ENCODE measurements at places on chromosomes 12 and 14.

- DNase-seq, result no peak
Measured at GRCh38 chr12:31586728-31587127, 4.2 kb downstream of the DENND5B start.

GRCh38 chr14:37083599-37083998 lies 88.8 kb downstream of the SLC25A21 start:
- no peak for DNase-seq

GRCh38 chr12:6868211-6869048 lies 1.1 kb downstream of the TPI1 start:
- DNase-seq, result no peak

DNA sequence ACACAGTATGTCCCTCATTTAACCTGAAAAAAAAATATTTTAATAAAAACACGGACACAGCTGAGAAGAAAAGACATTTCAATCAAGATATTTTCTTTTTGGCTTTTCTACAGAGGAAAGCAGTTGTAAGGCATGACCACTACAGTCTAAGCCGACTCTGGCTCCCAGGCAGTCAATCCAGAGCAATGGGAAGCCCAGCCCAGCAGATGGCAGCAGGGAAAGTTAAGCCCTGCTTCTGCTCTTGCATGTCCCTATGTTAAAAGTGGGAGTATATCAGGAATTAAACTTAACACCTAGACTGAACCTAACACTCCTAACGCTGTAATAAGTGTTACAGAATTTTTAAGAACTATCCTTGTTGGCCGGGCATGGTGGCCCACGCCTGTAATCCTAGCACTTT lies 19.5 kb upstream of the HAL start:
- no peak for DNase-seq

DNA sequence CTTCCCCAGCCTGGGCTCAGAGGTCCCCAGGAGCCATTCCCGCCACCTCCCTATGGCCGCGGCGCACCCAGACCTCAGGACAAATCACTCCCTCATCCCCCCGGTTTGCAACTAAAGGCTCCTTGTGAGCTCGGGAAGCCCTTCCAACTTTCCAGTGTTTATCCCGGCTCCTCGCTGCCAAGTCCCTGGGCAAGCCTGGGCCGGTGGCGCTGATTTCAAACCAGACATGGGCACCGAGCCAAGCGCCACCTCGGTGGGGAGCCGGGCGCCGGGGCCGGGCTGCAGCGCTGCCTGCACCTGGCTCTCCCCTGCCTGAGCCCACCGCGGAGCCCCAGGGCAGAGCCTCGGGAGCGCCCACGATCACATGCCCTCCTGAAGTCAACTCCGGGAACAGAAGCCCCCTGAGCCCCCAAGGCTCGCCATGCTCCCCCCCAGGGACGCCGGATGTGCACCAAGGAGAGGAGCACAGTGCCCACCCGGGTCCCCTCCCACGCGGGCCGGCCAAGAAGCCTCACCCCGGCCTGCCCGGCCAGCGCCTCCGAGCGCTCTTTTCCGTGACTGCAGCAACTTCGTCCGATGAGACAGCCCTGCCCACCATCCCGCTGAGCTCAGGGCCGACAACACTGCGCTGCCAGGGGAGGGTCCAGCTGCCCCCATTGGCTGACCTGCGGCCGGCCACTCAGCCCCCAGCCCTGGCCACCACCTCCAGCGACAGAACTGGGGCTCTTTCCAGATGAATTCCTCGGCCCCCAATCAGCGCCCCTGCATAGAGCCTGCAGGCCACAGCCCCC lies 50.0 kb downstream of the NCOR2 start:
- DNase-seq, result peak; percentile 94

DNA sequence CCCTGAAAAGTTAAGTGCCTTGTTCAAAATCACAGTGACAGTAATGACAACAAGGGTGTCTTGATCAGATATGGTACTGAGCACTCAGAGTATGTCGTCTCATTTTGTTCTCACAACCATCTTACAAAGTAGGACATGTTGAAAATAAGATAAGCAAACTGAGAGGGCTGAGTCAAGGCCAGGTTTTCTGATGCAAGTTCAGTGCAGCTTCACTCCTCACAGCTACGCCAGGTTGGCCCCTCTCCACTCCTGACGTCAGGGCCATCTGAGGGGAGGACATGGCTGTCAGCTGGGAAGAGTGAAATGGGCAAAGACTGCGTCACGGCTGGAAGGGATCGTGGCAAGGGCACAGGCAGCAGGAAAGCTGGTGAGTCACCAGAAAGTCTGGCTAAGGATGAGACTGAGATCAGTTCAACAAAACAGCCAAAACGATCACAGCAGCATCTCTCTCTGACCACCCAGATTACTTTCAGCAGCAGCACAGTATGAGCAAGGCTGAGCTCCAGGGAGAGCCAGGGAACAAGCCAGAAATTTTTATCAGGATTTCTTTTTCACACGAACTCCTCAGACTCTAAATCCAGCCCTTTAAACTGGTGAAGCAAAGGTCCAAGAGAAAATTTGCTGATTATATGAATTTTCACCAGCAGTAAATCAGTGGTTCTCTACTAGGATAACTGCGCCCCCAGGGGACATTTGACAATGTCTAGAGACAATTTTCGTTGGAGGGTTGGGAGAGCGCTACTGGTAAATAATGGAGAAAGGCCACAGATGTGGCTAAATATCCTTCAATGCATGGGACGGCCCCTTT lies 297.9 kb upstream of the AMIGO2 start:
- DNase-seq, result no peak

DNA sequence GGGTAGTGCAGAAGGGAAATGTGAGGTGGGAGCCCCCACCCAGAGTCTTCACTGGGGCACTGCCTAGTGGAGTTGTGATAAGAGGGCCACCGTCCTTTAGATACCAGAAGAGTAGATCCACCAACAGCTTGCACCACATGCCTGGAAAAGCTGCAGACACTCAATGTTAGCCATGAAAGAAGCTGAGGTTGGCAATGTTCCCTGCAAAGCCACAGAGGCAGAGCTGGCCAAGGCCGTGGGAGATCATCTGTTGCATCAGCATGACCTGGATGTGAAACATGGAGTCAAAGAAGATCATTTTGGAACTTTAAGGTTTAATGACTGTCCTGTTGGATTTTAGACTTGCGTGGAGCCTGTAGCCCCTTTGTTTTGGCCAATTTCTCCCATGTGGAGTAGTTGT lies 468.4 kb upstream of the FOXG1 start:
- no peak for DNase-seq

GRCh38 chr14:61561657-61562276 lies 133.5 kb upstream of the HIF1A start:
- DNase-seq, result no peak

DNA sequence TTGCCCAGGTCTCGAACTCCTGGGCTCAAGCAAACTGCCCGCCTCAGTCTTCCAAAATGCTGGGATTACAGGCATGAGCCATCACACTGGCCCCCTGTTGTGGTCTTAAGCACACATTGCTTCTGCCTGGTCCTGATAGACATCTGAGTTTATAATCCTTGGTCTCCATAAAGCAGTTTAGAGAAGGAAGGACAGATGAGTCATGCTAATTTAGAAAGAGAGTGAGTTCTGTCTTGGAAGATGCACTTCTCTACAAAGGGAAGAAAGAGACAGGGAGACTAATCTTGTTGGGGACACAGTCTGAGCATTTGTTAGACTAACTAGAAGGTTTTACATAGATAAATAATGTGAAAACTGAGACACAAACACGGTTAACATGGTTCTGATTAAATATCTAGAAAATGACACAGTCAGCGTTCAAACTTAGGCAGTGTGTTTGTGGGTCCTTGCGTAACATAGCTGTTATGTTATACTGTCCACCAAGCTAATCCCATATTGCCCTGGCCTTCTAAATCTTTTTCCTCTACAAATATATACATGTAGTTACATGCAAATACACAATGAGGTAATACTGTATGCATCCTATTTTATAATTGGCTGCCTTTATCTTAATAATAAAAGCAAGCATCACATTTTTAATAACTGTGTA lies 31.0 kb downstream of the SAMD4A start:
- DNase-seq, result no peak

DNA sequence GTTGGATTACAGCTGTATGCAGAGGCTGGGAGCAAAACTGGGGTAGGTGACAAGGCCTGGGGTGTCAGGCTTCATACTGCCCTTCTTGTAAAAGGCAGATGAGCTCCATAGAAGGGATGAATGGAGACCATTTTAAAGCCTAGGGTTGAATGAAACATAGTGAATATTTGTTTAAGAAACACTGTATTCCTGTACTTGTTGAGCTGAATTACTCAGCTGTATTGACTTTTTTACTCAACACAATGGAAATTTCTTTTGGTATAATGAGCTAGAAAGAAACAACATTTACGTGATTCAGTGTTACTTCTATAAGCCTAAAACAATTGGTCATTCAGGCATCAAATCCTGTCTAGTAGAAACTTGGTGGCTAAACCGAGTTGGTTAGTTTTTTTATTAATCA lies 14.1 kb downstream of the ATP6V0A2 start:
- no peak for DNase-seq

DNA sequence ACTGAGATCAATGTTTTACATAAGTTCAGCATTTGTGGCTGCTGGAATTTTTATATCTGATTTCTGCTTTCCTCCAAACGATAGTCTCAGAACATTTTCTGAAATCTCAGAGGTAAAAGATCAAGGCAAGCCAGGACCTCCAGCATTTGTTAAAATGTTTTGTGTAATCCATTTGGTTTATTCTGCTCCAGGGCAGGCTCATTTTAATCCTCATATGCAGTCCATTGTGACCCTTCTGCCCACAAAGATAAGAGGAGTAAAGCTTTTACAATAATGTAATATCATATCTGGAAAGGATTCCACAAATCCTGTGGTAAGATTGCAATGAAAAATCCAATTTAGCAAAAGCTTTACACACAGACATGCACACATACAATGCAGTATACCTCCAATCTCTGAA lies 55.3 kb upstream of the KCNH5 start:
- DNase-seq, result no peak

DNA sequence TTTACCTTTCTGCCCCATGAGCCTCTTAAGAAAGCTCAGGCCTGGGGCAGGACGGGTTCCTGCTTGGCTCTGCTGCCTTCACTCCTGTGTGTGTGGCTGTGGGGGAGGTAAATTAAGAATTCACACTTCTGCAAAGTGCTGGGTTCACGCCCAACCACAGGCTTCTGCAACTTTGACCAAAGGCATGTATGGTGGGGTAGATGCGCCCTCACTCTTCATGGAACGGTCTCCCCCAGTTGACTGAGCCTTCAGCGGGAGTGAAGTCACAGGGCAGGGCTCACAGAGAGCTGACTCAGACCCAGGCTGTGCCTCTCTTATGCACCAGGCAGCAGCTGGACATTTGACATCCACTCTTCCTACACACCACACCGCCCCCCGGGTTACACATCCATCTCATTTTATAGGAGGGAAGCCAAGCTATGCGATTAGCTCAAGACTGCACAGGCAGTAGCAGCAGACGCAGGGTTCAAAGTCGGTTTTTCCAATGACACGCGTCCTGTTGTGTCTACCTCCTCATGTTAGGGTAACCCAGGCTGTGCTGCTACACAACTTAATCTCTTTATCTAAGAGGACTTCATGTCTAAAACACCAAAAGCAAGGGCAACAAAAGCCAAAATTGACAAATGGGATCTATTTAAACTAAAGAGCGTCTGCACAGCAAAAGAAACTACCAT lies 15.4 kb upstream of the BCL11B start:
- DNase-seq, result no peak

- no peak for DNase-seq
Measured at GRCh38 chr14:56892959-56893358, 82.7 kb upstream of the OTX2 start.

DNA sequence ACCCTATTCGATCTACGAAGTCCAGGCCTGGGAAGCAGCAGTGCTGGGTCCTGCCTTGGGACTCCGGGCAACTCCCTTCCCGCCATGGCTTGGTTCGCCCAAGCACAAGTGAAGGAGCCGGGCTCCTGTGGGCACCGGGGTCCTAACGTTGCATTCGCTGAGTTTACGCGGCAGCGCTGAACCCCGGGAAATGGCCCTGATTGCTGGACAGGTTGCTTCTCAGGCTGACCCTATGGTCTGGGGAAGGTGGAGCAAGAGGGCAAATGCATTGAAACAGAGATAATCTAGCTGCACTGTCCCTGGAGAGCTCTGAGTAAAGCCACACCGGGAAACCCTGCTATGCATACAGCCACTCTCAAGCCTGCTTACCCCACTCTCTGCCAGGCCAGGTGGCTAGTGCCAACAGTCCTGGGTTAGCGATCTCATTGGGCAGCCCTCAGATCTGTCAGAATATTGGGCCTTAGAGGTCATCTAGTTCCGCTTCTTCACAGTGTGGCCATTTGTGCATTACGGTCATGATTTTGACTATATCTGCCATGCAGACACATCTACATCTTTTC lies 11.3 kb downstream of the SYNE3 start:
- DNase-seq, result no peak

GRCh38 chr12:75977952-75978671 lies 53.5 kb downstream of the PHLDA1 start:
- DNase-seq, result no peak

DNA sequence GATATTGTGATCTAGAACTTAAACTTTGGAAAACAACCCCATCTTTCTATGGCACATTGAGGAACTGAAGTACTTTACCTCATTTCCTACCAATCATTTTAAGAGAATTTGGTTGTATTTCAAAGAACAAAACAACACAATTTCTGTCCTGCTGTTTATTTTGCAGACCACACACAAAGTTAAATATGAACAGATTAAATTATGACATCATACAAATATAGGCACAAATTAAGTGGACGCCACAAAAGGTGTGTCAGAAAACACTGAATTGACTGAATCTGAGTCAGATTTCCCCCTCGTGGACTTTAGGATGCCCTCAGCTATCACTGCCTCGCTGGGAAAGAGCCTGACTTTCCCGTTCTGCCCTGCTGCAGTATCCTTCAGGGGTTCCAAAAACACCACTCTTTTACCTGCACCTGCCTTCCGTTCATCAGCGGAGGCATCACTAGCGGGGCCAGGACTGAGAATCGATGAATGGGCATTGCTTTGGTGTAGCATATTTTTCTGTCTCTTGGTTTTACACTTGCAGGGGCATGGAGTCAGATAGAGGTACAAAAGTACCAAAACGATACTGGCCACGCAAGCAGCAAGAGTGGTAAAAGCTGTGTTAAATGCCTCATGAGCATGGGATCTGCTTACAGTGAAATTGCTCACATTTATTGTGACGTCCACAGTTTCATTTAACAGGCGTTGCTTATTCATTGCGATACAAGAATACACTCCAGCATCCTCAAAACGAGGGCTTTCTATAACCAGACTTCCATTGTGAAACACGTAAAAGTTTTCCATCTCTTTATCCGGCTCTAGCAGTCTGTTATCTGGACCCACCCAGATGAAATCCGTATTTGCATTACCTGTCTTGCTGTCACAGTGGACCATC lies 2.0 kb upstream of the PCED1B start:
- DNase-seq, result no peak

GRCh38 chr12:3071107-3071506 lies 6.1 kb upstream of the TSPAN9 start:
- no peak for DNase-seq

DNA sequence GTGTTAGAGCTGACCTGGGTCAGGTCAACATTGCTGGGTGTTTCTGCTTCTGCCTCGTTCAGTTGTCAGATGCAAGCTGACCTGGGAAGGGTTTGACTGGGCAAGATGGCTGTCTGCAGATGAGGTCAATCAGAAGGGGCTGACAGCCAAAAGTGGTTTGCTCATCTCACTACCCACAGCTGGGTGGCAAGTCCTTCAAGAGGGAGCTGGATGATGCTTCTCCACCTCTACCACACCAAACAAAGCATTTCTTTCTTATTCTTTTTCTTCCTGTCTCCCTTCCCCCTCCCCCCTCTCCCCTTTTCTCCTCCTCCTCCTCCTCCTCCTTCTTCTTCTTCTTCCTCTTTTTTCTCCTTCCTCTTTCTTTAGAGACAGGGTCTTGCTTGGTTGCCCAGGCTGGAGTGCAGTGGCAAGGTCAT lies 268.2 kb upstream of the PLEKHG7 start:
- no peak for DNase-seq
